ENCODE measurements at places on chromosomes 6 and 20.

GRCh38 chr6:121436960-121437850 is 1.8 kb downstream of the GJA1 start:
- DNase-seq, result peak; percentile 39

DNA sequence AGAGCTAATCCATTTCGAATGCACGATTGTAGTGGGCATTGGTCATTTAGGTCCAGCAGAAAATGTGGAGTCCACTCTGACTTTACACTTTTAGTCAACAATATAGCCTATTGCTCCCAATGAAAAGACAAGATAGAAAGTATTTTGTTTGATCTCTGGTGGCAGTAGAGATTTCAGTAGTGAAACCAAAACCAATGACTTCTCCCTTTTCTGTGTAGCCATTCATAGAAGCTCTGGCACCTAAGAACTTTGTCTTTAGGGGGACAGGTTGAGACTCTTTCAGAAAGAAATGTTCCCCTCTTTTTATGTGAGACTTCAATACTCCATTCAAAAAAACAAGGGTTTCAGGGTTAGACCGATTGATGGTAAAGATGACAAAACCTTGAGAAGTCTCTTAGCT is 510.8 kb upstream of the POU3F2 start:
- DNase-seq, result no peak

DNA sequence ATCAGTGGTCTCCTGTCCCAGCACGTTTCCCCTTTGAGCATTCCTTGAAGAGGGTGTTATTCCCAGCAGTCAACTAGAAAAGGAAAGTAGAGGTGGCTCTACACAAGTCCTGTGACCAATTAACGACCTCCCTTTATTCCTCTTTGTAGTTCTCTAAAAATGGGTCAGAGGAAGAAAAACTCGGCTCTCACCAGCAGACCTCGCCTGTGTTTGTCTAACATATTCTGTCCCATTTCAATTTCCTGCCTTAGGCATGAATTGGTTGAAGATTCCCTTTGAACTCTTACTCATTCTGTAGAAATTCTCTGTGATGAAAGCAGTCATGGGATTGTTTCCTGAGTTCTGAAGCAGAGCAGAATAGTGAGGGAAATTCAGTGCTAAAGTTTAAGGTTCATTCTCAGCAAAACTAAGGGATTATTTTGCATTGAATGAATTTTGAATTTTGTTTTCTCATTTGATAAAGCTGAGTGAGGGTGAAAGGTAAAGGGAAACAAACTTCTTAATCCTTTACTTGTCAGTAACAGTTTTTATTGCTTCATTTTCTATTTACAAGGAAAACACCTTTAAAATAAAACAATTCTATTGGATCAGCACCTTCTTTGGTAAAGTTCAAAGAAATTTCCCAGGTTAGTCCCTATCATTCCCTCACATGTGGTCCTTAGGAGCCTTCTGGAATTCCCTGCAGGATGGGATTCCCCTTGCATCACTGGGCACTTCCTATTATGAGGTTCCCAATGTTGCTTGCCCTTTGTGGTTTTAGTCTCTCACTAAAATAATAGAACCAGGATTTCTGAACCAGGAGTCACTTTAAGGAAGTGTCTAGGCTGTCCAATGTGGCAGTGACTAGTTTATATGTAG is 105.8 kb downstream of the SLX4IP start:
- no peak for DNase-seq

DNA sequence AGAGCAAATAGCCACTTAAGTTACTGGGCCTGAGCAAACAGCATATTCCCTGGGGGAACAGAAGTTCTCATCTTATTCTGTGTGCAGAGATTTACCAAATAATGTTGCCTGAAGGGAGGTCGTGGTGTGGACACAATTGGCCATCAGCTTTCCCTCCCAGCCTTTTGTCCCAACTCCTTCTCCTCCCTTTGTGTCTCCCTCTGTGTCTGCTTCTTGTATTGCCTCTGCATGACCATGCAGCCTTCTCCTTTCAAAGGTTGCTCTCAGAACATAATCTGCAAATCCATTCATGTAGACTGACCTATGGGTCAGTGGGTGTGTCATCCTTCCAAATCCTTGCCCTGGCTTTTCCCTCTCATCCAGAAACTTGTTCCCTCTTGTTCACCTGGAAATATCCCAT is 150.3 kb upstream of the INSM1 start:
- no peak for DNase-seq

DNA sequence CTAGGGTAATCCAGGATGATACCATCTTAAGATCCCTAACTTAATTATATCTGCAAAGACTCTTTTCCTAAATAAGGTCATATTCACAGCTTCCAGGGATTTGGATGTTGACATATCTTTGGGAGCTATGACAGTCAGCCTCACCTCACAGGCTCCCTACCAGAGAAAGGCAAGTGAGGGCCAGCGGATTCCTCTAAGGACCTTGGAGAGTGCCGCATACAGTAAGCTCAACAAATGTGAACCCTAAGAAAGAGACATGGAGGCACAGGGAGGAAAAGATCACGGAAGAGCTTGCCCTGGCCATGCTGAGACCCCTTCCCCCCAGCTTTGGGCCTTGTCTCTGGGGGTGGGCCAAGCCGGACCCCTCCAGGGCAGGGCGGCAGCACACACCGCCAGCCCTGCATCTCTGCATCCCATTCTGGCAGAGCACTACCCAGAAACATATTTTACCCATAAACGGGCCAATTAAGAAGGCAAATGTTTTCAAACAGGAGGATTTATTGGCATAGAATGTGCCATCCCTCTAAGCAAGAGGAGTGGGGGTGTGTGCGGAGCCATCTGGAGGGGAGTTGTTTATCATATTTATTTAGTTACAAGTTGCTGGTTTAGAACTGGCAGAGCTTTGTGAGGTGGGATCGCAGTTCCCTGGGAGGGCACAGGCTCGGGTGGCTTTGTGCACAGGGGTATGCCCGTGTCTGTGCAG is 55.4 kb downstream of the CHMP4B start:
- no peak for DNase-seq

- no peak for DNase-seq
Observed at GRCh38 chr20:3661060-3661813, 2.0 kb downstream of the GFRA4 start.

DNA sequence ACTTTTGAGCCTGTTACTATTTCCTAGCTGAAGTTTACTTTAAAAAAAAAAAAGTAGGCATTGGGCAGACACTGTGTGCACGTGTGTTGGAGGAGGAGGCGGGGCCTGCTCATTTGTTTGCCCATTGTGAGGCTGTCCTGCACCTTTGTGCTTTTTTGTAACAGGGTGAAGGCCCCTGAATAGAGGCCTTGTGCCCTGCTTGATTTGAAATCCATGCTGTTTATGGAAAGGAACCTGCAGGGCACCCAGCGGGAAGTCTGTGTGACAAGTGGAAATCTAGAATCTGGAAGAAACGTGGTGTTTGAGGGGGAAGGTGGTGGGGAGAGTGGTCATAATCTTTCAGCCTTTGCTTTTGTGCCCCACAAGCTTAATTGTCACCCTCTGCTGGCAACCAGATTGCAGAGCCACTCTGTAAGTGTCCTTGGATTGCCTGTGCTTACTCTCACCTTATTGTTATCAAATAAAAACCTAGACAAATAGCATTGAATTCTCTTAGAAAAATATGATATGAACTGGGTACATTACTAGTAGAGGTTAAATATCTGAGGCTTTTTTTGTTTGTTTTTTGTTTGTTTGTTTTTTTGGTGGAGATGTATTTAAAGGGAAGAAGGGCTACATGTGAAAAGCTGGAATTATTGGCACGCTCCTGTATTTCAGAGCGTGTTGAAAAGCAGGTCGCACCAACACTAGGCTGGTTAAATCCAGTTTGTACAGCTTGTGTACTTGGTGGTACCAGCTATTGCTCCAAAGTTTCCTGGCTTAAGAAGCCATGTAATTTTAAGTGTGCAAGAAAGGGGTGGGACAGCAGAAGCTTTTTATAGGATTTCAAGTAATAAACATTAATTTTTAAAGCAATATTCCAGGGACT is 156.3 kb downstream of the ARID1B start:
- DNase-seq, result no peak

- no peak for DNase-seq
Observed at GRCh38 chr6:73929405-73929804, 233.4 kb downstream of the CD109 start.

DNA sequence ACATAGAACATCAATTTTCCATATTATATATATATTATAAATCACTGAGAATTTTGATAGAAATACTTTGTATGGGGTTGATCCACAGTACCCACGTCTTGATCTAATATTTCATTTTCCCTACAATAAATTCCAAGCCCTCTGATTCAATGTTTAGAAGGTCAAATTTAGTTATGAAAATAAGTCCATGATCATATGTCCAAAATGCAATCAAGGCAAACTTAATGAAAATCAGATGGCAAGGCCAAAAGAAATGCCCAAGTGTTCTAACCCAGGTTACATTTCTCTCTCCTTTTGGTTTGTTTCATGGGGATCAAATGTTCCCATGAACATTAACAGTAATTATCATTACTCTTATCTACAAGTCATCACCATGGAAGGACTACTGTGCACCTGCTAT is 203.8 kb downstream of the KIF16B start:
- DNase-seq, result no peak

GRCh38 chr6:12222405-12223366 is 67.5 kb upstream of the EDN1 start:
- no peak for DNase-seq

GRCh38 chr6:73569121-73569520 is 48.3 kb upstream of the EEF1A1 start:
- no peak for DNase-seq

DNA sequence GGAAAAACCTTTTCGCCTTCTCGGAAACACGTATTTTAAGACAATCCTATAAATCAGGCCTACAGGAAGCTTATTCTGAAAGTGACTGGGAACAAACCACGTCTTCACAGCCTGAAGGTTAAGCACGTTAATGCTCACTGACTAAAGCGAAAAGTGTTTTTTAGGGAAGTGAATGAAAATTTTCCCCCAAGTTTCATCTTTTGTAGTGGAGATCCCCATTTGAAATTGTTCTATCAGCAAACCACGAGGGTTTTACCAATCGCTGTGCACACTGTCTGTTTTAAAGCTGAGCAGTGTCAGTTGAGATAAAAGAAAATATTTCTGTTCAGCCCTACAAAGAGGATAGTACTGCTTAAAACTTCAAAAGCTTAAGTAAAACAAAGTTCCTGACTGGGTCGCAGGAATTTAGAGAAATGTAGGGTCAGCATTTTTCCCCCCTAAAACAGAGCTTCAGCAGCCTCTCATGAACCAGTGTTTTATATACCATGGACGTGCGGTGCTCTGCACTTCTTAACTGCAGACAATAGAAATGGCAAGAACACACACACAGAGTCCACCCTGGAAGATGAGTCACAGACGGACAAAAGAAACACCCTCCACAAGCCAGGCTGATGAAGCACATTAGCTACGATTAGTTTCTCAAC is 34.9 kb downstream of the SLC22A23 start:
- no peak for DNase-seq

GRCh38 chr20:58109918-58110635 is 118.4 kb downstream of the ANKRD60 start:
- DNase-seq, result no peak

- DNase-seq, result no peak
Observed at GRCh38 chr6:160899671-160900430, 91.7 kb upstream of the MAP3K4 start.

DNA sequence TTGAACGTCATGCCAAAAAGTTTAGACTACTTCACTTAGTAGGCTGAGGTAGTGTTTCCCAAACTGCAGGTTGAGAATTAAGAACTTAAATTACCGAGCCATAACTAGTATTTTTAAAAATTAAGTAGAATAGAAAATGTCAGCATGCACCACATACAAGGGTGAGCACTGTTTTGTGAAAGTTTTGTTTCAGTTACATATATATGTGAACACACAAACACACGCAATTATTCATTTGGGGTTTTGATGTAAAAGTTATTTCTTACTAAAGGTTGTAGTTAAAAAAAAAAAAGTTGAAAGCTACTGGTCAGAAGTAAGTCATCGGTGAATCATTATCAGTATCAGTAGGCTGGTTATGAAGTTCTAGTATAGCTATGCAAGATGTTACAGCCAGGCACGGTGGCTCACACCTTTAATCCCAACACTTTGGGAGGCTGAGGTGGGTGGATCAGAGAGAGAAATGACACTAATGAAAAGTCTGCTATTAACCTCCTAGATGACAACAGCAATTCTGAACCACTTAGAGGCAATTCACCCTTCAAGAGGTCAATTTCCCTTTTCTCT is 24.1 kb downstream of the FASTKD5 start:
- DNase-seq, result no peak

GRCh38 chr20:49100972-49101371 is 54.9 kb downstream of the CSE1L start:
- no peak for DNase-seq

DNA sequence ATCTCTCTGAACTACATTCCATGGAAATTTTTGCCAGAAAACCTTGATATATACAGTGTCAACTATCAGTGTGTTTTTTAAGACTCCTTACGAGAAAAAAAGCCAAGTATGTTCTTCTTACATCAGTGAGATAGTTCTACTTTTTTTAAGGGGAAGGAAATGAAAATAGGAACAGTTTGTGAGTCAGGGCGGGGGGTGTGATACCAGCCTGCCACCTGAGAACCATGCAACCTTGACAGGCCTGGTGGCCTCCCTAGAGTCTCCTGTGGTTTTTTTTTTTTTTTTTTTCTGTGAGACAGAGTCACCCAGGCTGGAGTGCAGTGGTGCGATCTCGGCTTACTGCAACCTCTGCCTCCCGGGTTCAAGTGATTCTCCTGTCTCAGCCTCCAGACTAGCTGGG is 96.3 kb upstream of the GCM1 start:
- no peak for DNase-seq

DNA sequence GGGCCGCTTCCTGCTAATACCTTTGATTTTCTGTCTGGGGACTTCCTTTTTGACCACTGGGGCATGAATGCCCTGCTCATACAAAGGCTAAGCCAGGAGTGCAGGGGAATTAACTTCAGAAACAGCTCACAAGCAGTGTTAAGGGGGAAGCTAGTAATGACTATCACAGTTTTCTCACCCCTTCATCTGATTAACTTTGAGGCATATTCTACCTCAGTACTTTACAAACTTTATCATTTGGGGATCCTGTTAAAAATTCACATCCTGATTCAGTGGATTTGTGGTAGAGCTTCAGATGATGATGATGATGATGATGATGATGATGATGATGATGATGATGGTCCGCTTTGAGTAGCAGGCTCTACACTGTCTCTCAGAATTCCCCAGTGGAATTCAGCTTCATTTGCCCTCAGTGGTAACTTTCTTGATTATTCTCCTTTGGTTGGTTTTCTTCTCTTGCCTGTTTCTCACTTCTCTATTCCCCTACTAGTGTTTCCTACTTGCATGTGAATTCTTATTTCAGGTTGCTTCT is 78.4 kb upstream of the TMEM170B start:
- no peak for DNase-seq

DNA sequence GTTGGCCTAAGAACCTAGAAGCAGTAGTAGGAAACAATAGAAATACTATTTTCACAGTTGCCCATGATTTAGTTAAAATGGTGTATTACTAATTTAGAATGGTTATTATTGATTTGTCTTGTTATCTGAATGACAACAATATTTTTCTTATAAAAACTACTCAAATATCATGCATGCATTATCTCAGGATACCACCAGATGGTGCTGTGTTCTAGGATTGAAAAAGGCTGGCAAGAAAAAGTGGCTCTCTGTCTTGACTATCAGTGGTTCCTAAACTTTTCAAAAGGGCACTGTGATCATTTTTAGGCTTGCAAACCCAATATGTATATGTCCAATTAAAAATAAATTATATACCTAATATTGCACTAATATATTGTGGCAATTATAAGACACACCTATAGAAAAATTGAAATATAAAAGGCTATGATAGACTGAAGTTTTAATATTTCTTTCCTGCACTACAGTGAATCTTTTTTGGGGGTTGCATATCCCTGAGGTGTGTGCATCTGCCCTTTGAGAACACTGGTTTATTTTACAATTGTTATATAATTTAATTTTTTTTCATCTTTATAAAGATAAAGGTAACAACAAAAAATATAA is 131.7 kb upstream of the MLIP start:
- DNase-seq, result no peak

- no peak for DNase-seq
Observed at GRCh38 chr20:39451386-39451785, 489.2 kb downstream of the DHX35 start.

Measured in stimulated activated CD8-positive, alpha-beta memory T cell treated with anti-CD3 and anti-CD28 coated beads, Interleukin-4, amount 100 ng/mL, for 48 hours (primary cell).